ENCODE measurements at places on chromosomes 1 and 21.

- DNase-seq, result no peak
Measured at GRCh38 chr21:45330851-45331261, 43.2 kb upstream of the POFUT2 start.

DNA sequence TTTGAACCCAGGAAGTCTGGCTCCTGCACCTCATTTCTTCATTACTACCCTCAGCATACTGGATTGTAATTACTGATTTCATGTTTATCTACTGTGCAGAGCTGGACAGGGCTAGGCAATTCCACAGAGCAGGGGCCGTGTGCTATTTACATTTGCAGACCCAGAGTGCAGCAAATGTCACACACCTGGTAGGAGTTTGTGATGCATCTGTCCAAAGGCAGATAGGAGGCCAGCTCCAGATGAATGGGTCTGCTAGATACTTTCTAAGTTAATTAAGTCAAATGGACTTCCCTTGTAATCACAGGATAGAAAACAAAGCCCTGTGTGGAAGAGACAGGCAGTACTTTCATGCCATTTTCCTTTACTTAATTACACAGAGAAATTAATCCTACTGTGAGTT, 46.2 kb downstream of the PGBD5 start:
- DNase-seq, result no peak

GRCh38 chr1:8604041-8604945, 213.1 kb downstream of the RERE start:
- DNase-seq, result no peak

DNA sequence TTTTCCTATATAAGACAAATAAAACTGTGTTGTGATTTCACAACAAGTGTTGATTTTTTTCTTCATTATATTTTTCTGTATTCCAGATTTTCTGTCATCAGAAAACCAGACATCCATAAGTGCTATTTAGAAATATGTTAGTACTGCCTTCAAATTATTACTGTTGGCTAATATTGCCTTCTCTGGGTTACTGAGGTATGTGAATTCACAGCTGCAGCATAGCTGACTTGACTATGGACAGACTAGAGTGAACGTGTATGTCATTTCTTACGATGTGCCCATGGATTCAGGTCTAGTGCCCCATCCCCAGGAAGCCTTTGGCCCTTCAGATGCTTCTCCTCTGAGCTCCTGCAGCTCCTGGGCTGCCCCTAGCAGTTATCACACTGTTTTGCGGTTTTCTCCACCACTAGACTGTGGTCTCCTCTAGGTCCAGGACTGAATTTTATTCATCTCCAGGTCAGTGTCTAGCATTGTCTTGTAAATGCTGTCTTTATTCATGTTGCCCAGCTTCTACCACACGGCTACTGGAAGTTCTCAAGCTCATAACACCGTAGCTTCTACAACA, 118.5 kb downstream of the FGGY start:
- no peak for DNase-seq

GRCh38 chr1:5709976-5710375, 282.2 kb downstream of the NPHP4 start:
- DNase-seq, result no peak

Data from hypothalamus (tissue), 51 donors.